Stimulated activated CD4-positive, alpha-beta T cell treated with anti-CD3 and anti-CD28 coated beads, Interleukin-15, amount 100 ng/mL, for 1 hour (primary cell): ENCODE measurements at places on chromosomes 16 and 17.

DNA sequence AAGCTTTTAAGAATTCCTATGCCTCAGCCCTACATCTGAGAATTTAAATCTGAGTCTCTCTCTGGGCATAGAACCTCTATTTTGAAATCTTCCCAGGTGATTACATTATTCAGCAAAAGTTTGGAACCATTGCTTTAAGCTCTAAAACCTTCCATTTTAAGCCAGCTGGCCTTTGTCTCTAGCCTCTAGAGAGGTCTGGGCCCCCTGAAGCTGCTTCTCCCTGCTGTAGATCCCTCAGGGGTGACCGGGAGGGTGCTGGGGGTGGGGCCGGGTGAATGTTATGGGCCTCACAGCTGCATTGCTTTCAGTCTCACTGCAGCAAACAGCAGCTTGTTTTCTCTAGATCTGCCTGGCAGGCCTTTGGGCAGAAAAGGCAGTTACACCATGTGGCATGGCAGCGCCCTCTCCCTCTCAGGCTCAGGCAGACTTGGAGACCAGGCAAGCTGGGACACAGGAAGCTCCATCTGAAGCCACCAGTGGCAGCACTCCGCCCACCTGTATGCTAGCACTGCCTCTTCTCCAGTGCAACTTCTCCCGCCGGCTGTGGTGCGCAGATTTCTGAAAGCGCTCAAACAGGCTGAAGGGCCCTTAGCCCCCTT lies 66.3 kb downstream of the MPRIP start:
- DNase-seq, result no peak

DNA sequence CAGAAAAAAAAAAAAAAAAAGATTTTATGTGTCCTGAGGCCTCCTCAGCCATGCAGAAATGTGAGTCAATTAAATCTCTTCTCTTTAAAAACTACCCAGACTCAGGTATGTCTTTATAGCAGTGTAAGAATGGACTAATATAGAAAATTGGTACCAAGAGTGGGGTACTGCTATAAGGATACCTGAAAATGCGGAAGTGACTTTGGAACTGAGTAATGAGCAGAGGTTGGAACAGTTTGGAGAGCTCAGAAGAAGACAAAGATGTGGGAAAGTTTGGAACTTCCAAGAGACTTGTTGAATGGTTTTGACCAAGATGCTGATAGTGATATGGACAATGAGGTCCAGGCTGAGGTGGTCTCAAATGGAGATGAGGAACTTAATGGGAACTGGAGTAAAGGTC lies 17.3 kb upstream of the CNEP1R1 start:
- no peak for DNase-seq

DNA sequence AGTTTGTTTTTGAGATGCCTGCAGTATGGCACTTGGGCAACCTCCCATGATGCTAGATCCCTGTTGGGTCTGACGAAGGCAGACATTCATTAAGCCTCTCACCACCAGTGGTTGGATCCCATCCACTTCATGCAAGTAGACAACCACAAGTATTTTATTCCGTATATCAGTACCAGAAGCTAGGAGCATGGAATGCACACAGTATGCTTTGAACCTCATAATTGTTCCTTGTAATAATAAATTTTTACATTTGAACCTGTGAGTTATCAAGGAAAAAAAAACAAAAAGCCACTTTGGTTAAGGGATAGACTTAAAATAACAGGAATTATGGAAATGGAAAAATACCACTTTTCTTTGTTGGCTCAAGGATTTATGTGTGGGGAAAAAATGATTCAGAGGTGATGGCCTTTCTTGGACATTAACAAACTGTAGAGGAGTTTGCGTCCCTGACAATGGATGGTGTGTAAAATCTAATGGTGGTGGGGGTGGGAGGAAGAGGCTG lies 107.1 kb upstream of the KCNJ16 start:
- DNase-seq, result no peak

DNA sequence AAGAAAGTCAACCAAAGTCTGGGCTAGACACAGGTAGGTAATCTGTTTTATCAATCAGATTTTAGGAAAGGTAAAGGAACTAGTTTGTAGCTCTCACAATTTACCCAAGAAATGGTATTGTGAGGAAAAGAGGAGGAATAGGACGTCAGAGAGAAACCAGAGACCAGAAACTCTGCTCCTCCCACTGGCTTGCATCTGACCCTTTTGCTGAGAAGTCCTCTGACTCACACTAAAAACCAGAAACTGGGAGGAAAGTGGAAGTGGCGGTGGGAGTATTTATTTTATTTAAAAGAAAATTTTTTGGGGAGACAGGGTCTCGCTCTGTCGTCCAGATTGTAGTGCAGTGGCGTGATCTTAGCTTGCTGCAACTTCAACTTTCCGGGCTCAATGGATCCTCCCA lies 38.0 kb upstream of the MNT start:
- no peak for DNase-seq

- no peak for DNase-seq
Measured at GRCh38 chr16:82626791-82627261, at the start of gene CDH13. TSS of gene CDH13 (plus strand) at chr16:82626969.

DNA sequence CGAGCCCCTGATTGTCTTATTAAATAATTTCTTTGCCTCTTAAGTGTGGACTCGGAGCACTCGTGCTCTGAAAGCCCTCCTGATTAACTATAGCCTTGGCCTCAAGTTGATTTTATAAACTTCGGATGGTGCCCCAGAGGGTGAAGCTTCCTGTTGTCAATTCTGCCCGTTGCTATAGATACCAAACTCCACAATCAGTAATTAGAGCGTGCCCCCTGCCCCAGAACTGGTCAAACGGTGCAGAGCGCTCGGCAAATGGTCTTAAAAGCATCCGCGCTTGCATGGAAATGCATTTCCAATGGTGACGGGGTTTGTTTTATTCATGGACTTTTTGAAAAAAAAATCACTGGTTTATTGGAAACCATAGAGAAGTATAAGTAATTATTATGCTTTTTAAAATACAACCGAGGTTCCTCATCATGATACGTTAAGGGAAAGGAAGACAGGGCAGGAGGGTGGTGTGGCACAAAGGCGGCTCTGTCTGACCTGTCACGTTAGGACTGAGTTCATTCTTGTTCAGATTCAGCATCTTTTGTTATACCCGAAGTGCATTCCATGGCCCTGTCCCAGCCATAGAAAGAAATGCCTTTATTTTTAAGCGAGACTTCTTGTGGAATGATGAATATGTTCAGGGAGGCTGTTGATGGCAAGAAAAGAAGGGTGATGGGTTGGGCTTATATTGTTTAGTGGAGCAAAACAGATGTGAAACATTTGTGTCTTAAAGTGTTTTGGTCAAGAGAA lies 476.4 kb downstream of the MAF start:
- no peak for DNase-seq

DNA sequence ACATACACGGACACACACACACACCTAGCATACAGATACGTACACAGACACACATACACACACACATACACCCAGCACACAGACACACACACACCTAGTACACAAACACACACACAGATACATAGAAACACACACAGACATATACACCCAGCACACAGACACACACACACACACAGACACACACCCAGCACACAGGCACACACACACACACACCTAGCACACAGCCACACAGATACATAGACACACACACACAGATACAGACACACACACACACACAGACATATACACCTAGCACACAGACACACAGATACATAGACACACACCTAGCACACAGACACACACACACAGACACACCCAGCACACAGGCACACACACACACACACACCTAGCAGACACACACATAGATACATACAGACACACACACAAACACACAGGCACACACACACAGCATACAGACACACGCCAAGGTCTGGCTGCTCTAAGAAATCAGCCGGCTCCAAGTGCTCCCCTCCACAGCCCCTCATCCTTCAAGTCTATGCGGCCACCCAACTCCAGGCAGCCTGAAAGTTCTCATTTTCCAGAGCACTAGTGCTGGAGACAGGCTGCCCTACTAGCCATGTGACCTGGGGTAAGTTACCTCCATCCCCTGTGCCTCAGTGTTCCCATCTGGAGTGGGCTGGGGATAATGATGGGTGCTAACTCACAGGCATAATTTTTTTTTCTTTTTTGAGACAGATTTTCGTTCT lies 13.2 kb downstream of the NR1D1 start:
- no peak for DNase-seq

DNA sequence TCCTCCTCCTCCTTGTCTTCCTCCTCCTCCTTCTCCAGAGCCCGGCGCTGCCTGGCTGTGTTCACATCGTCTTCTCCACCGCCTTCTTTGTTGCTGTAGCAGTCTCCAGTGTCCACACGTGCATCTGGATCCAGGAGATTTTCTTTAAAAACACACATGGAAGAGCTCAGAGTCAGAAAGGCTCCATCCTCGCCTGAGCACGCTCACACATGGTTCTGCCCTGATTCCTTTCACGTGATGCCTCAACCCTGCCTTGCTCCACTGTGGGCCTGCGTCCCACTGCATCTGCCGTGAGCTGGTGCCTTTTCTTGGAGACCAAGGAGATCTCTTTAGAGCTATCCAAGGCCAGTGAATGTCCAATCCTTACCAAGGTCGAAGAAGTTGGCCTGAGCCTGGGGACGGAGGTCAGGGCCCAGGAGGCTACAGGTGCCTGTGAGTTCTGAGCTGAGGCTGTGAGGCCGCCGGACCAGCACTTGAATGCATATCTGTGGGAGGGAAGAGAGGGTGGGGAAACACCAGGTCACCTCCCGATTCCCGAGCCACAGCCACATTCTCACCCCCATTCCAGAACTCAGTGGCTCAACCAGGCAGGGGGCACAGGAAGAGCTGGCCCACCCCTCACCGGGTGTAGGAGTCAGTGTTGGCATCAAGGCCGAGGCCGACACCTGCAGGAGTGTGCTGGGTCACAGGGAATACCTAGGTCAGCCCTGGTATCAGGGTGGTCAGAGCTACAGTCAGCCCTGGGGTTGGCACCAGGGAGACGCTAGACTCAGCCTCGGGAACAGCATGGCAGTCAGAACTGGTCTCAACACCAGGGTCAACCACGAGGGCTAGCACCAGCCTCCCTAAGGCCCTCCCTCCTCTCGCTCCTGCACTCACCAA lies 37.6 kb downstream of the HASPIN start:
- no peak for DNase-seq

DNA sequence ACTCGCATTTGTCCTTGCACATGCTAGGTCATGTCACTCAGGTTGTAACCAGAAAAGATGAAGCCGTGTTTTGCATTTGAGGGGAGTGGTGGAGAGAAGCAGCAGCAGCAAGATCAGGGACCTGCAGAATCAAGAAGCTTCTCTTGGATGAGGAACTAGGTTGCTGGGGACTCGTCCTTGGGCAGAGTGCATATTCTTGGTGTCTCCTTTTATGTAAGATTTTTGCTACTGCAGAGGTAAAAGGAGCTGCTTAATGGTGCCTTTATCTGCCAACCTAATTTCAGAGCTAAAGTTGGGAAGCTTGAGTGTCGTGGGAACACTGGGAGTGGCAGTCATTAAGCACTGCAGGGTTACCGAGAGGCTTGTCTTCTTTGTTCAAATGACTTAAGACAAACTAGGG lies 236.5 kb downstream of the MAP2K4 start:
- no peak for DNase-seq

DNA sequence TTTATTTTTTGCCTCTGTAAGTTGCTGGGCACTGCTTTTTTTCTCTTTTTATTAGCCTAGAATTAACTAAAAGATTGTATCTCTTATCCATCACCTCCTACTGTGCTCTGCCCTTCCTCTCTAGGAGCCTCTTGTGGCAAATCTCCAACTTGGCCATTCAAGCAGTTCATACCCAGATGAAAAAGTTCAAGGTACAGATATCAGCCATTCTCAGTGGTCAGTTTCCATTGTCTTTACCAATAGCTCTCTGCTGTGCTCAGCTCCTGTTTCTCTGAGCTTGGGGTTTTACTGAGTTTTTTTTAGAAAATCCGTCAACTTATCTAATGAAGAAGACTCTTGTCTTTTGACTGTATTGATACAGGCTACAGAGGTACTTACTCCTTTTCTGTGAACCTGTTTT lies 15.6 kb downstream of the MOSMO start:
- no peak for DNase-seq

- DNase-seq, result no peak
Measured at GRCh38 chr17:83086907-83087787, 7.7 kb downstream of the METRNL start.

GRCh38 chr16:4891886-4892216 lies 44.6 kb downstream of the UBN1 start:
- no peak for DNase-seq

DNA sequence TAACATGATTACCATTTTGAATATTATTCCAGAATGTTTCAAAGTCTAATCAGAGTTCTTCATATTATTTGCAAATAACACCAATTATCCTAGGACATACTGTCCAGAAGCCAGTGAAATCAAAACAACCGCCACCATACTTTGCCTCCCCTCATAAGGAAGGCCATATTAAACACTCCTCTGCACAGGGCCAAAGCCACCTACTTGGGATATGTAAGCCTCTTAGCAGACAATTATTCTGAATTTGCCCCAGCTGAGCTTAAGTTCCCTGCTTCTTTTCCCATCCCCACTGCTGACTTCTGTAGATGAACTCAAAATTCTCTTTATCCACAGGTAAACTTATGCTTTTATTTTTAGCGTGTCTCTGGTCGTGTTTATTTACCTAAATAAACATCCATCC lies 374.0 kb downstream of the KIF2B start:
- DNase-seq, result no peak

DNA sequence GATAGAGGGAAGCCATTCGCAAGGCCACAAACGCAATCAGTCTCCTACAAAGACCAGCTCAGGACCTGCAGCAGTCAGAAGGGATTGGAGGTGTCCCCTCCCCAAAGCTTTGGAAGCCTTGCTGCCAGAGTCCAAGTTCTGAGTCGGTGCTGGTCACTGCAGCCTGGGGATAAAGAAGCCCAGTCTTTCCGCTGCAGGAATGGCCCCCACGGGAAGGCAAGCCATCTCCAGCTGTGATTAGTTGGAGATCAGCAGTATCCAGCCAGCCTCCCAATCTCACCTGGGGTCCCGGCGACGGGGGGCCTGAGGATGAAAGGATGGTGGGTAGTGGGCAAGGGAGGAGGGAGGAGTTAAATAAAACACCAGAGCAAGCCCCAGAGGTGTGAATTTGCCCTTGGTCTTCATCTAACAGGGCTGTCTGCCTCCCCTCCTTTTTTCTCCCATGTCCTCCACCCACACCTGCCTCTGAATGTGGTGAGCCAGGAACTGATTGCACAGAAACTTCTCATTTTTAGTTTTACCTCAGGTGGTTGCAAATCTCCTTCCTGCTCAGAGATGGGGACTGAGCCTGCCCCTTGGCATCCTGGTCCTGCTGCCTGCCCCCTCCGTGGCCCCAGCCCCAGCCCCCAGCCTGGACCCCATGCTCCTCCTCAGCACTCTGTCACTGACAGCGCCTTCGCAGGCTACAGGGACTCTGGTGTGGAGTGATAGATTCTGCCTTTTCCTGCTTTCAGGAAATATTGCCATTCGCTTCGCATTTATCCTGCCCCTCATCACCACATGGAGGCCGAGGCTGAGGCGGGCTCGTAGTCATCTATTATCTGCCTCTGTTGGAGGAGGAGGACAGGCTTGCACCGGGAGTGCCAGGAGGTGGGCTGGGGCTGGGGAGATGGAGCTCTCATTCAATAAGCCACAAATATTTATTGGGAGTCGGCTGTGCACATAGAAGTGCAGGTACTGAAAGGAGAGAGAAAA lies 262.9 kb upstream of the SDK2 start:
- no peak for DNase-seq

- no peak for DNase-seq
Measured at GRCh38 chr16:70416748-70417616, 21.9 kb downstream of the ST3GAL2 start.
